ENCODE measurements at places on chromosomes 2 and 18.

- no peak for DNase-seq
These were observed 1644.3 kb upstream of the NXPH2 start for GRCh38 chr2:140424471-140424870.

DNA sequence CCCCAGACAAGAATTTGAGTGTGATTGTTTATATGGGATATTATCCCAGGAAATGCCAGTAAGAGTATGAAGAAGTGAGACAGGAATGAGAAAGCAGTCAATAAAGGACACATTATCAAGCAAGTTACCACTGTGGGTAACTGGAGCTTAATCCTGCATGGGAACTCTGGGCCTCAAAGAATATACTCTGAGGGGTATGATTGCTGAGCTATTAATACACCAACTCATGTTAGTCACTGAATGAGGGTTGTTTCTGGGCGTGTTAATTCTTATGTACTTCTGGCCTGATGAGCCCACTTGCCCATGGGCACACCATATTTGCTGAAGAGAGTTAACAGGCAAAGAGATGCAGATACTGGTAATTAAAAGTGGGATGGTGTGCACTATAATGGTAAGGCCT is 26.6 kb upstream of the PAIP2B start:
- no peak for DNase-seq

DNA sequence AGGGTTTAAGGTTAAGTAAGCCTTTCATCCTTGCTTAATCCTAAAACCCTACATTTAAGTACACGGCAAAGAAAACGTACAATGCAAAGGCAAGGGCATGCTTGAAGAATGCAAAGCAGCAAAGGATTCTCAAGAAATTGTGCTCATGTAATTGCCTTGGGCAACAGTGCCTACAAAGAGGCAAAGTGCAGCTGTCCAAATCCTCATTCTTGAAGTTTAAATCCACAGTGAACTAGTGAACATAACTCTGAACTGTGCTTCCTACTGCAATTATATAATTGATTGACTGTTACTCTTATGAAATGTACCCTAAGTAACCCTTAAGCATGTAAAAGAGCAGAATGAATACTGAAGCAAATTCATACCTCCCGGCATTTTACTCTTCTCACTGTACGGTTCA is 85.4 kb downstream of the MAP3K20 start:
- no peak for DNase-seq

DNA sequence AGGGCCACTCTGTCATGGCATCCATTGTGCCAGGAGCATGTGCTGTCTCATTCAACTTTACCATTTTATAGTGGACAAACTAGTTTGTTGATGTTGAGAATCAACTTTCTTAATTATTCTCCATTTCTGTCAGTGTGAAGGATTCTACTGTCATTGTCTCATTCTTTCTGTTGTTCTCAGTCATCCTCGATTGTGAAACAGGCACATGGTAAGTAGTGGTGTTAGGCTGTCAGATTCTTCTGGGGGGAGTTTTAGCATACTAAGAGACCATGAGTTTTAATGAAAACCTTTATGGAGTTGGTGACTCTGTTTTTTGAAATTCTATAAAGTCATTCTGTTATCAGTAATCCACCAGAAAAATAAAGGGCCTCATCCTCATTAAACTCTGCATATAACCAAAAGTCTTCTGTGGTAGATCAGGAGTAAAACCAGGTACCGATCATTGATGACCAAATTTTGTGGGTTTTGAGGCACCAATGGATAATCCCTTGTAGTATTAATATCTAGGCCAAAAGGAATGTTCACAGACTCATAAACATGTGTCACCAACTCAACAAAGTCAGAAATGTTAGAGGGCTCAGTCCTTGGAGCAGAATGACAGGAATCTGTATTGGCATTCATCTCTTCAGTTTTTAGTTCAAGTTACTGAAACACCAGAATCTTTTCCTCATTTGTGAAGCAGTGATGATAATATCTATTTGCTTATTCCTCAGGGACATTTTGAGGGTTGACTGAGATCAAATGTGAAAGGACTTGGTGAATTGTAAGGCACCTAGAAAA is 73.2 kb downstream of the CERS6 start:
- no peak for DNase-seq

DNA sequence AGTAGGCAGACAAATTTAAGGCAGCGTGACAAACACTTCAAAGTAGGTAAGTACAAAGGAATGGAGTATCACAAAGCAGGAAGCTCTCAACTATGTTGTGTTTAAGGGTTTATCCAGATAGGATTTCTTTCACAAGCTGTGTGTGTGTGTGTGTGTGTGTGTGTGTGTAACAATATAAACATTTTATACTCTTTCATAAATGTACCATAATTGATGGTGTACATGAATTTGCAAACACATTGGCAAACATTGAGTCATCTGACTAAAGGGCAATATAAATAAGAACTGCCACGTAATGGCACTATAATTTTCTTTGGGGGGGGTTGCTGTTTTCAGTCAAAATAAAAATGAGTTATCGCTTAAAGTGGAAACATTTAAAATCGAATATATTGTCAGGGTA is 1004.4 kb upstream of the DDX18 start:
- no peak for DNase-seq

DNA sequence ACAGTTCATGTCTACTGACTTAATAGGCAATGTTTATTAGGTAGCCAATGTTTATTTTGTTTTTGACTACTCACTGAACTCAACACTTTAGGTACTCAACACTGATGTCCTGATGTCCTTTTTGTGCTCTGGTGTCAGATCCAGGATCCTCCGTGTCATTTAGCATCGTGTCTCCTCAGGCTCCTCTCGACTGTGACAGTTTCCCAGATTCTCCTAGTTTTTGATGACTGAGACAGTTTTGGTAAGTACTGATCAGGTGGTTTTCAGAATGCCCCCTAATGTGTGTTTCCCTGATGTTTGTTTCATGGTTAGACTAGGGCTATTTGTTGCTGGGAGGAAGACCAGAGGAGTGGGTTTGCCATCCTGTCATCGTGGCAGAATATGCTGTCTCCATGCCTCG is 719.7 kb upstream of the SOX11 start:
- DNase-seq: no peak

GRCh38 chr2:225994748-225995405 is 595.4 kb downstream of the NYAP2 start:
- no peak for DNase-seq

DNA sequence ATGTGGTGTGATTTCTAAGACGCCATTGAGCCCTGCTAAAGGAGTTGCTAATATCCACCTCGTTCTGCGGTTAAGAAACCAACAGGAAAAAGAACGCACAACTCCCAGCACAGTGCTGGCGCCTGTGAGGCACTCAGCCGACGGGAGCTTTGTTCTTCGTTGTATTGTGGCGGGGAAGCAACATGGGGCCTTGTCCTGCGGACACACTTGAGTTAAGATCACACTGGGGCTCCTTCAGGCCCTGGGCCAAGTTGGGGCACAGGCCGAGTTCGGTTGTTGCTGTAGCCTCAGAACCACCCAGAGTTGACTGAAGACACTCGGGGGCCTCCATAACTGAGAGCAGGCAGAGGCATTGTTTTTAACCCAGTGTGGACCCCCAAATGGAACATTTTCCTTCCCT is 30.6 kb upstream of the CD8A start:
- DNase-seq: no peak

DNA sequence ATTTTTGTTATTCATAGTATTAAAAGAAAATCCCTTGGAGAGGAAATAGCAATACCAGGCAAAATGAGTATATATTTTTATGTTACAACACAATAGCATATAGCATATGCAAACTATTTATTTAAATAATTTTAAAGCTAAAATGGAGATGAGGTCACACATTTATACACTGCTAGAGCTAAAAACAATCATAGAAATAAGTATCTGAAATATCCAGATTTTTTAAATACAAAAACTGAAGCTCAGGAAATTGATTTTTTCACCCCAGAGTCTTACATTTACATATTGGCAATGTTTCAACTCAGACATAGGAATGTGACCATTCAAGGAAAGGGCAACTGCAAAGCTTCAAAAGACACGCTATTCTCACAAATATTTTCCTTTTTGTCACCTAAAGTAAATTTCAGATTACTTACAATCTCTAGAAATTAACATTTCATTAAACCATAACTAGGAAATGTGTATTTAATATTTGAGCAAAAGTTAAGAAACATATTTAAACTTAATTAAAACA is 8.9 kb downstream of the TFPI start:
- no peak for DNase-seq

DNA sequence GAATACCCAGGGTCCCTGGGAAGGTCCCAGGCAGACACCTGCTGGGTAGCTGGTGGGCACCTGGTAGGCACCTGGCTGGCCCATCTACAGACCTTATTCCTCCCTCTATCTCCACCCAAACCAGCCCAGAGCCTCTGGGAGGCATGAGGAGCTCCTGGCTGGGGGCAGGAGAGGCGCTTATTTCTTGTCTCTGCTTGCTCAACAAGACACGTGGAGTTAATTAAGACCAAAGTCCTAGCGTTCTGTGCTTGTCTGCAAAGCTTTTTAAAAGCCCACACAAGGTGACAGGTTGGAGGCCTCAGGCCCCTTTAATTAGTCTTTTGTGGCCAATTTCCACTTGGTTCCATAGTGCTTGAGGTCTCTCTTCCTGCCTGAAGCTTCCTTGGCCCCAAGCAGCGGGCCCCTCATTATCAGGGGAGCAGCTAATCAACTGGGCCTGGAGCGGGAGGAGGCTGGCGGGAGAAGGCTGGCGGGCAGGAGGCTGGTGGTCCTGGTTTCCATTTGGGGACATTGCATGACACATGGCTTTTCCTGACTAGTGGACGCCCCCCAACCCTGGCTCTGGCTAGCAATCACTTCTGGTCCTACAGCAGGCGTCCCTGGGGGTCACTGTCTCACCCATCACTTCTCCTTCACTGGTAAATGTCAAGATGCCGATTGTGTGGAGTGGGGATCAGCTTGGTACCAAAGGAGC is 65.4 kb upstream of the HDAC4 start:
- DNase-seq: no peak

DNA sequence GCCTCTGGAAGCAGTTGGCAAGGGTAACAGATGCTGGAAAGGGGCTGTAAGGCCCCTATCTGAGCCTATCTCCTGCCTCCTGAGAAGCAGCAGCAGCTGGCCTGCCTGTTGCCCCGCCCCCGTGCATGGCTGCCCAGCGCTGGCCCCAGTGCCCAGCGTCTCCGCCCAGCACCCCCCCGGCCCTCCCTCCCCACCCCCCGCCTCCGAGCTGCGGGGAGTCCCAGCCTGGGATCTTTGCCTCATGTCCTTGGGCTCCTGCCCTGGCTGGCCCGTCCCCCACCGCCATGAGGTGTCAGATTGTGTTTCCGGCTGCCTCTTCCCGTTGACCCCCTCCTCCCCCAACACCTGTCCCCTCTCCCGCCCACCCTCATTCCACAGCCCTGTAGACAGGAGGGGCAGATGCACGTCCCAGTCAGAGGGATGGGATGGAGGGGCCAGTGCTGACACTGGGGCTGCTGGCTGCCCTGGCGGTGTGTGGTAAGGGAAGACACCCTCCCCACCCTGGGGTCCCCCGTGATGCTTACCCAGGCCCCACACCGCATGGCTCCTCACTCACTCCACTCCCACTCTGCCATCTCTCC is at the start of gene CHRND:
TSS of gene CHRND (plus strand) at position 370 of the 581 bp plus-strand sequence. CDS start at position 426, 56 bp downstream.
- no peak for DNase-seq

- no peak for DNase-seq
These were observed 21.5 kb downstream of the DYSF start for GRCh38 chr2:71474744-71475397.

DNA sequence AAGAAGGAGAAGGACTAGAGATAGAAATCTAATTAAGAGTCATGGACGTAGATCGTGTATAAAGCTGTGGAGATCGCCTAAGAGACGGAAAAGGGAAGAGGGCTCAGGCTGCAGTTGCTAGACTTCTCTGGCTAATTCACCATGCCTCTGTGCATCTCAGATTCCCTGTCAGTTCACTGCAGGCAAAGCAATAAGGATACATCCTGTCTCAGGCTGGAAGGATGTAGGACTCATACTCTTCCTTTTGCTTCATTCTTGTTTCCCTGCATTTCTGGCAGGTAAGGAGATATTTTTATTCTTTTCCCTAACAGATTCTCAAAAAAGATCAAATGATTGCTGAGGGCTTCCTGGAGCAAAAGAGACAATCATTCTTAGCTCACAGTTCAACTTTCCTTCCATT is 112.5 kb downstream of the AP1S3 start:
- no peak for DNase-seq

DNA sequence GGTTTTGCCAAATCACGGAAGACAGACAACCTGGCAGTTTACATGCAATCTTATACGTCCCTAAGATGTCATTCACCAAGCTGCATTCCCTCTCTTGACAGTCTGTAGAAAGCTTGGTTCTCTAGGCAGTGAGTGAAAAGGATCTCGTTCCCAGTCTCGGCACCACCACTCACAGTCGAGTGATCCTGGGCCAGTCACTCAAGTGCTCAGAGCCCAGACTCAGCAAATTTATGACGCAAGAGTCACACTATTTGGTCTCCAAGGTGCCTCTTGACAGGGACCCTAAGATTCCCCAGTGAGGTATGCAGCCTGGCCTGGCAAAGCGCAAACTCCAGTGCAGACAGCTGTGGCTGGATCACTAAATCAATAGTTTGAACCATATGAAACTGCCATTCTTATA is 77.9 kb downstream of the EIPR1 start:
- no peak for DNase-seq

DNA sequence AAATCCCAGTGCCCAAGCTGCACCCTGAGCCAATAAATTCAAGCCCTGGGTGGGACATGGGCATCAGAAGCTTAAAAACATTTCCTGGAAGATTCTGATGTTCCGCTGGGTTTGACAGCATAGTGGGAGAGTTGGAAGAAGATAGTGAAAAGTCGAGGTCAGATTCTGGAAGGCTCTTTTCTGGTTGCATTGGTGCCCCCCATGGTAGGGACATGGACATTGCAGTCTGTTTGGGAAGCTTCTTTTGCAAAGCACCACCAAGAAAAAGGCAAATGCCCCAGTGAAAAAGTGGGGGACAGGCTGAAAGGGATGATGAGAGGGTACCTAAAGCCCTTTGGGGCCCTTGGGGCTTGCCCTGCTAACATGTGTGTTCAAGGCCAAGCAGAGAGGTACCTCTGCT is 21.0 kb downstream of the MERTK start:
- no peak for DNase-seq

DNA sequence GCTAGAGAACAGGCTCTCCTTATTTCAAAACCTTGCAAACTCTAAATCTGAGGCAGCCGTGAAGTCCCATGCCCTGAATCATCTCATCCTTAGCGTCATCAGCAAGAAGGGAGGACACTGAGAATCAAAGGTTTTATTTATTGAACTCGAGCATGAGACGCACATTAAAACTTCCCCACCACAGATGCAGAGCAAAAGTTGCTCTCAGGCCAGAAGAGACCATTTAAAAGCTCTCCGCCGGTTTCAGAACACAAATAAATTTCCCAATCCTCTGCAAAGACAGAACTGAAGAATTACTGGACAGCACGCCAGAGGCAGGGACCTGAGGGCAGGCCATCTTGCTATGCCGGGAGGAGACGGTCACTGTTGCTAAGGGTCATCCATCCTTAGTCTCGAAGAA is 1.3 kb downstream of the AMMECR1L start:
- no peak for DNase-seq

- peak; percentile 65 for DNase-seq
These were observed 100.7 kb downstream of the ANKRD44 start for GRCh38 chr2:197209742-197210408.

GRCh38 chr18:48778344-48779011 is 172.3 kb downstream of the SMAD7 start:
- no peak for DNase-seq

Data from T-helper 22 cell (primary cell).